ENCODE measurements at places on chromosomes 6 and 20.

DNA sequence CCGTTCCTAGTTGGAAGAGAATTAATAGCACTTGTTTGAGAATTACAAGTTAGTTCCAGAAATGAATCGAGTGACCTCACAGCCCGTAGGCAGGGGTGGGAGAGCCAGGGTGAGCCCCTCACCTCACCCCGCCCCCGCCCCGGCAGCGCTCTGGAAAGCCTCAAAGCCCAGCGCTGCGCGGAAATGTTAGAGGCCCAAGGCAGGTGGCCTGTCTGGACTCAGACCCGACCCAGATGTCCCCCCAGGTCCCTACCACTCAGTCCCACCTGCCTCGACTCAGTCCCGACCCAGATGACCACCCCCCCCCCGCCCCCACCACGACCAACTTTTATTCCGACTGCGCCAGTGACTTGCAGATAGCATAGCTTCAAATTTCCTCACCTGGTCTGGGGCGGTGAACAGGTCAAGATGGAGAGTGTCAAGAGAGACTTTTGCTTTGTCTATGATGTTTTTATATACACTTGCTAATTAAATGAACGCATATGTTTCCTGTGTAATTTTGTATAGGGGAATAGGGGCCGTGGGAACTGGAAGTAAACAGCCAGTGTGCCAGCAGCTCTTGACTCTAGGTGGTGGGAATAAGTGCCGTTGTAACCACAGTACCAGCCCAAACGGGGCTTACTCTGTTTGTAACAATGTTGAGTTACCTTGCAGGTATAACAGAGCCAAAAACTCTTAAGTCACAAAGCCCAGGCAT lies 1.2 kb upstream of the PXDC1 start:
- no peak for DNase-seq

- DNase-seq = no peak
Observed at GRCh38 chr20:49699200-49699992, 14.3 kb downstream of the B4GALT5 start.

- no peak for DNase-seq
Observed at GRCh38 chr20:8867038-8867740, 201.7 kb upstream of the PLCB4 start.

DNA sequence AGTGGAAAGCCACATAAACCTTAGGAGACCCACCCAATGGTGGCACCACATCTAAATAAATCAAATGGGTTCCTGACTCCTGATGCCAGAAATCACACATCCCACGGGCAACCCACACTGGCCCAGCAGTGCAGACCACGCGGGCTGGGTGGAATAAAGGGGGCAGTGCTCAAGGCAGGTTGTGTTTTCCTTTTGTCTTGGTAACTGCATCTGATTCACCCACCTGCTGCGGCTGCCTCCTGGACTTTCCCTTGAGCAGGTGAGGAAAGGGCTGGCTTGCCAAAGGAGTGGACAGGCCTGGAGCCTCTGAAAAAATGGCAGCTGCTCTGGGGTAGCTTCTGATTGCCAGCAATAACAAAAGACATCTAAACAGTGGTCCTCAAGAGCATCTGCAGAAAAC lies 119.5 kb upstream of the KCNK16 start:
- no peak for DNase-seq

DNA sequence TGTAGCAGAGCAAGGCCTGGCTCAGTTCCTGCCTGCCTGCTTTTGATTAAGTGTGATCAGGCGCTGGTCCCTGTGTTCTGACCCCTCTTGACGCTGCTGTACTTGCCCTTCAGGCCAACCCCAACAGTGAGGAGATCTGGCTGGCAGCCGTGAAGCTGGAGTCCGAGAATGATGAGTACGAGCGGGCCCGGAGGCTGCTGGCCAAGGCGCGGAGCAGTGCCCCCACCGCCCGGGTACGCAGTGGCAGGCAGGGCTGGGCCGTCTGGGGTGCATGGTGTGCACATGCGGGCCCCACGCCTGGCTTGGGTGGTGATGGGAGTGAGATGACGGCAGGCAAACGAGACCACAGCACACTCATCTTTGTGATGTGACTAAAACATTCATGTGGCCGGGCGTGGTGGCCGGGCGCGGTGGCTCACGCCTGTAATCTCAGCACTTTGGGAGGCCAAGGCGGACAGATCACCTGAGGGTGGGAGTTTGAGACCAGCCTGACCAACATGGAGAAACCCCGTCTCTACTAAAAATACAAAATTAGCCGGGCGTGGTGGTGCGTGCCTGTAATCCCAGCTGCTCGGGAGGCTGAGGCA lies 10.1 kb upstream of the C20orf204 start:
- DNase-seq = no peak

DNA sequence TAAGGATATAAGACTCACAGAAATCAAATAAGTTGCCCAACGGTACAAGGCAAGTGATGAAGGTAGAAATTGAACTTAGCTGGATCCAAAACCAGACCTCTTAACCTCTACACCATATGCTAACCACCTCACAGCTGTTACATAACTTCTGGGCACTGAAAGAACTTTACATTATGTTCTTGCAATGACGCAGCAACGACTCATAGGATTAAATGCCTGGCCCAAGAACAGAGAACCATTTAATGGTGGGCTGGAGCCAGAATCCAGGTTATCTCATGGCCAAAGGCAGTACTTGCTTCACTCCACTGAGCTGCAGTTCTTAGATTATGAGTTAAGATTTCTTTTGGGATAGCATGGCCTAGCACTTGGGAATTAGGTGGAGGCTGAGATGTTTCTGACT lies 4.4 kb downstream of the TRMT6 start:
- DNase-seq = no peak

DNA sequence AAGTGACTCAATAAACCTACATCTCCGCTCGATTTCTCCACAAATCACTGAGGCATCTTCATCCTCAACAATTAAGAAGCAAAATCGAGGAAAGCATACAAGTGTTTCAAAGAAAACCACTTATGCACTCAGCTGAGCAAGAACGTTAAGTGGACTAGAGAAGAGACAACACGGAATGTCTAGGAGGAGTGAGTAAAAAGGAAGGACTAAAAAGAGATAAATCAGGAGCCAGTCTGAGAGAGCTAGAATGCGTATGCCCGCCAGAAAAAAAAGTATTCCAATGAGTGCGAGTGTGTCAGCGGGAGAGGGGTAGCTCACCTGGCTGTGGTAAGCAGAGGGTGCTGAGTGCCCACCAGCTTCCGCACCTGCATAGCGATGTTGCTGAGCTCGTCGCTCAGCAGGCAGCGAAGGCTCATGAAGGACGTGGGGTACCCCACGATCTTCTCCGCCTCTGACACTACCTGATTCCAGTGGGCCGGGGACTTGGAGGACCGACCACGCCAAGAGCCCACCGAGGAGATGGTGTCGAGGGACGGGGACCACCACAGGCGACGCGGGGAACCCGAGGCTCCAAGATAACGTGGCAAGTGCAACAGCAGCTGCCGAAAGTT lies 587 bp downstream of the PDSS2 start:
- DNase-seq = peak; percentile 28

DNA sequence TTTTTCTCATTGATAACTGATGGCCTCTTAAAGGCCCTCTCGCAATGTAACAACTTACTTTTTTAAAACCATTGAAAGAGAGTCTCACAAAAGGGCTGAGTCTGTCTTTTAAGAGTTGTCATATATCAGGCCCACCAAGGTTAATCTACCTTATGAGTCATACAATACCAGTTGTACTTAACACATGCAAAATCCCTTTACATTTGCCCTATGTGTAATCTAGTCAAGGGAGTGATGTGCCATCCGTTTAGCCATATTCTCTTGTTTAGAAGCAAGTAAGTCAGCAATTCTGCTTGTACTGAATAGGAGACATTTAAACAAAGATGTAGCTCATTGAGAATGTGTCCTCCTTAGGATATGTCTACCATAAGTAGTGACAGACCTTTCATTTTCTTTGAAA lies 143.7 kb downstream of the TENT5A start:
- DNase-seq = no peak

DNA sequence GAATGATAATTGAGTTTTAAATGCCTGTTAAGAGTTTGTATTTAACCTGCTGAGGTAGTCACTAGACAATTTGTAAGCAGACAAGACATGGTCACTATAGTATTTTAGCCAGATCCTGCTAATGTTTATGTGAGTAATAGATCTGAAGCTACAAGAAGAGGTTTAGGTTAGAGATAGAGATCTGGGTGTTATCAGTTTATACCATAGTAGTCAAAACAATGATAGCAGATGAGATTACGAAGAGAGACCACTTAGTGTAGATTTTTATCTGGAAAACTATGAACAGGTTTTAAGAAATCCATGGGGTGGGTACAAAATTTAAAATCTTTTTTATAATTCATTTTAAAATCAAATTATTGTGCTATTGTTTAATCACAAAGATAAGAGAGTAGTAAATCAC lies 47.5 kb downstream of the PHIP start:
- DNase-seq = no peak

- no peak for DNase-seq
Observed at GRCh38 chr20:46070215-46070900, 19.4 kb downstream of the NCOA5 start.

DNA sequence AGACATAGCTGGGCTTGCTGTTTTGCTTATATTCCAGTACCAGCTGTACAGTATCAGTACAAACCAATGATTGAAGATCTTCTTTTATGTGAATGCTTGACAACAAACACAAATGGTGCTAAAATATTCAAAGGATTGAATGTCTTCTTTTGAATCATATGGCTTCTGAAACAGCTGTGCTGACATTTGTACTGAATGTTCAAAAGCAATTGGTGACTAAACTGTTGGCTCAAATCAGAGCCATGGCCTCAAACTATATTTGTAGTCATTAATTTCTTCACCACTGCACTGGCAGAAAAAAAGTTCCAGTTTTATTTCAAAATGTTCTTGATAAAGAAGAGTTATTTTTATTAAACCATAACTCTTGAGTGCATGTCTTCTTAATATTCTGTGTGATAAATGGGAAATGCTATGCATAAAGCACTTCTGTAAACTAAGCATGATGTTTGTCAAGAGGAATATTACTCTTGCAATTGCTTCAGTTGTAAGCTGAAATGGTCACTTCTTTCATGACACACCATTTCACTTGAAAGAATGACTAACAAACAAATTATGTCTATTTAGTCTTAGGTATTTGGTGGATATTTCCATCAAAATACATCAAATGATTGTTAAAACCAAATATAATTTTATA lies 45.9 kb upstream of the CENPW start:
- no peak for DNase-seq

GRCh38 chr6:122787721-122788120 lies 1.3 kb upstream of the SMPDL3A start:
- DNase-seq = no peak

- no peak for DNase-seq
Observed at GRCh38 chr20:3739926-3740451, 7.5 kb downstream of the HSPA12B start.

DNA sequence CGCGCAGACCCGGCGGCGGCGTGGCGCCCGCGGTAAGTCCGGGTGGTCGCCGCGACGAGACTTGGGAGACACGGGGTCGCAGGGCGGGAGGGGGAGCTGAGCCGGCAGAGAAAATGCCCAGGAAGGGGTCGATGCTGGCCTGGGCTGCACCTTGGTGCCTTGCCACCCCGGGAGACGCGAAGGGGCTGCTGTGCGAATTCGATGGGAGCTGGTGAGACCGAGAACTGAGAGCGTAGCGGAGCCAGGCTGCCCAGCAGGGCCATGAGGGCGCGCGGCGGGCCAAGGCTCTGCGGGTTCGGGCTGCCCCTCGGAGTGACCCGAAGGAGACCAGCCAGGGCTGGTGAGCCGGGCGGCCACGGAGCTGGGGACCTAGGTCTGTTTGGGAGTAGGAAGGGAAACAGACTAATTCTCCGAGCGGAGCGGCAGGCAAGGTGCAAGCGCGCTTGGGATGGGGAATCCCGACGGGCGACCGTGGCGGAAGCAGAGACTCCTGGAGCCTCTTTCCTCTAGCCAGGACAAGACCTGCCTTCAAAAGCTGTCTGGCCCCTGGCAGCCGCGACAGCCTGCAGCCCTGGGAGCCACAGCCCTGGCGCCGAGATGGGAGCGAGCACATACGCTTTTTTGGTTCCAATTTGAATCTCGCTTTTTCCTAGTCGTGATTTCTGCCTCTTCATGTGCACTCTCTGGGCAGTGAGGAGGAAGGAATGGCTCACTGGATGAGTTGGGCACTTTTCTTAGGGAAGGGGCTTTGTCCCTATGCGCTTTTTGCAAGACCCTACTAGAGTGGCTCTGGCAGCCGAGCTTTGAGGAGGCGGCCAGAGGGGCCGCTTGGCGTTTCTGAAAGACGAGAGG lies 691 bp downstream of the SYNDIG1 start:
- no peak for DNase-seq

GRCh38 chr6:39865011-39865888 lies 69.0 kb downstream of the MOCS1 start:
- DNase-seq = no peak

GRCh38 chr20:62403331-62403730 lies 3.8 kb downstream of the CABLES2 start:
- no peak for DNase-seq

GRCh38 chr20:572727-573126 lies 29.1 kb upstream of the CSNK2A1 start:
- no peak for DNase-seq

- no peak for DNase-seq
Observed at GRCh38 chr6:109783250-109783986, 92.3 kb downstream of the FIG4 start.

GRCh38 chr6:145036848-145037567 lies 698.3 kb downstream of the EPM2A start:
- DNase-seq = no peak

DNA sequence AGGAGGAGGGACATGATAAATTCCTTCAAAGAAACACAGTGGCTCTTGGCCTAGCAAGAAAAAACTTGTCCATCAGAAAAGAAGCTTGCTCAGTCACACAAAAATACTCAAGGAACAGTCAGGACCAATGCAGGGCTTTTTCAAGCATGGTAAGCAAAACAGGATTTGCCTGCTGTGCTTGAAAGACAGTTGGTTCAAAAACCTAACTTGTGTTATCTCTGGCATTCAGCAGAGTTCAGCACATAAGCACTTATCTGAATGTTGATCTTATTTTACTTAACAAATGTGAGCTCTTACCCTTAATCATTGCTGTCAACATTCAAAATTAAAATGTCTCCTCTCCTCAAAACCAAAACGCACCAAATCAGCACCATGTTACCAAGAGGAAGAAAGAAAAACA lies 38.3 kb downstream of the ATG5 start:
- DNase-seq = no peak

GRCh38 chr20:31991339-31991705 lies 18.9 kb upstream of the CCM2L start:
- DNase-seq = no peak

- no peak for DNase-seq
Observed at GRCh38 chr20:18904624-18905023, 91.0 kb downstream of the SCP2D1 start.

DNA sequence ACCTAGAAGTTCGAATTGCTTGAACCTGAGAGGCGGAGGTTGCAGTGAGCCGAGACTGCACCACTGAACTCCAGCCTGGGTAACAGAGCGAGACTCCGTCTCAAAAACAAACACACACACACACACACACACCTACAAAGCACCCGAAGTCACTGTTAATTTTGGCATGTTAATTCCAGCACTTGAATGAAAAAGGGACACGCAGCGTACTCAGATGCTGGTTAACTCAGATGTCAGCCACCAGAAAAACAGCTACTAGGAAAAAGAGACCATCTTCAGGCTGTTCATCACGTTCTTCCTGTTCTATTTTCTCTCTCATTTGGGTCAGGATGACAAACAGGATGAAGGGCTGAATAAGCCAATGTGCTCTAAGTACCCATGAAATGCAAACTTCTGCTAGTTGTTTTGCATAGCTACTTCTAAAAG lies 46.9 kb downstream of the BLOC1S5 start:
- DNase-seq = no peak

GRCh38 chr6:125791820-125792165 lies 1.0 kb downstream of the NCOA7 start:
- no peak for DNase-seq

Data from SHP77 treated with DMSO at 0.1 percent for 48 hours (cell line).